ENCODE measurements at places on chromosomes 4 and X. TPM values are rescaled to one million over a fixed set of nuclear protein-coding genes. Genes with fewer than 3 reads are reported as not detected.

DNA sequence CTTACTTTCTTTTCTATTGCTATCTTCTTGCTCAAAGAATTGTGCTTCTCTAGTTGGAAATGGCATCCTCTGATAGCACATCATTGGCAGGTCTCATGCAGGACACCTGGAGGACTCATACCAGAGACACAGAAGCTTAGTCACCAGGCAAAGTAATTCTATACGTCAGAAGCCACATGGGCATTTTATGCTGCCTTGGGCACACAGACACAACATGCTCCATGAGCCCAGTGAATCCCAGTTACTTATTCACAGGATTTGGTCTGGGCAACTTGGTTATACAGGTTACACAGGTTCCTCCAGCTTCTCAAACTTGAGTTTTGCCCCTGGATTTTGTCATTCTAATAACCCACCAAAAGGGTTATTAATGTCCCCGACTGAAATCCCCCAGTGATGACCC, 7.1 kb downstream of the RASSF6 start:
- no peak overlapping the region for H3K4me3 ChIP-seq
- no peak overlapping the region for H3K27ac ChIP-seq
- H3K4me1 ChIP-seq, result peaks cover 11% of the 10 kb centered on the region
- H3K27me3 ChIP-seq, result no peaks in the 10 kb centered on the region
- no peak for DNase-seq
- no peaks in the 10 kb centered on the region for H3K36me3 ChIP-seq

DNA sequence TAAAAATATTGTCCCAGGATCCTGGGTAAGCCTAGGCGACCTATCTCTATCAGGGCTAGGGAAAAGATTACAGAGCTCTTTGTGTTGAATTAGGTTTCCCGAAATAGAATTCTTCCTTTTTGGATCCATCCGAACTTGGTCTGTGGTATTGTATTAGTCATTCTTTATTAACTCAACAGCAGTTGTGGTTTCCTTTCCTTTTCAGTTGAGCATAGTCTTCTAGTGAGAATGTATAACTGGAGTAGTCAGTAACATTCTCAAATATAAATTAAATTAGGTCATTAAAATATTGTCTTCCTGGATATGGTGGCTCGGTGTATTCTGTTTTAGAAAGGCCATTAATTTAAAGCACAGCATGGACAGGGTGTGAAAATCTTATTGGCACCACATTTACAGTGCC, 520.4 kb downstream of the NLGN4X start:
- H3K4me1 ChIP-seq, result no peaks in the 10 kb centered on the region
- no peak overlapping the region for H3K4me3 ChIP-seq
- DNase-seq, result no peak
- H3K27me3 ChIP-seq, result no peaks in the 10 kb centered on the region
- no peaks in the 10 kb centered on the region for H3K36me3 ChIP-seq

GRCh38 chr4:100696531-100696930, 178.7 kb upstream of the EMCN start:
- H3K4me1 ChIP-seq, result no peaks in the 10 kb centered on the region
- no peak overlapping the region for H3K4me3 ChIP-seq
- no peak overlapping the region for H3K27ac ChIP-seq
- H3K36me3 ChIP-seq, result no peaks in the 10 kb centered on the region

Gene PDZD4
- 6.3 TPM for total RNA-seq

GRCh38 chr4:161900110-161900509, 263.7 kb downstream of the FSTL5 start:
- no peaks in the 10 kb centered on the region for H3K27me3 ChIP-seq
- H3K4me1 ChIP-seq, result no peaks in the 10 kb centered on the region
- no peak for DNase-seq
- H3K36me3 ChIP-seq, result no peaks in the 10 kb centered on the region

Measured in suprapubic skin (tissue), 4 donors.